ENCODE measurements at places on chromosomes 4 and X. TPM values are rescaled to one million over a fixed set of nuclear protein-coding genes. Genes with fewer than 3 reads are reported as not detected.
A peak's percentile ranks its signal among the peaks of the same experiment; 100 is the strongest.

DAPP1 gene
- total RNA-seq = 35.8 TPM

HGFAC gene
- total RNA-seq = not detected

GRIA3 gene
- total RNA-seq = not detected

RAP2C gene
- 47.1 TPM for total RNA-seq

ADGRG4 gene
- total RNA-seq = not detected

FAM114A1 gene
- 0.33 TPM for total RNA-seq

MGAT4D gene
- total RNA-seq = not detected

GRCh38 chr4:3130826-3131225 lies 56.3 kb downstream of the HTT start:
- no peak overlapping the region for H3K27ac ChIP-seq
- peaks cover 66% of the 10 kb centered on the region for H3K36me3 ChIP-seq
- no peak for DNase-seq
- H3K4me1 ChIP-seq = peaks cover 6% of the 10 kb centered on the region

DNA sequence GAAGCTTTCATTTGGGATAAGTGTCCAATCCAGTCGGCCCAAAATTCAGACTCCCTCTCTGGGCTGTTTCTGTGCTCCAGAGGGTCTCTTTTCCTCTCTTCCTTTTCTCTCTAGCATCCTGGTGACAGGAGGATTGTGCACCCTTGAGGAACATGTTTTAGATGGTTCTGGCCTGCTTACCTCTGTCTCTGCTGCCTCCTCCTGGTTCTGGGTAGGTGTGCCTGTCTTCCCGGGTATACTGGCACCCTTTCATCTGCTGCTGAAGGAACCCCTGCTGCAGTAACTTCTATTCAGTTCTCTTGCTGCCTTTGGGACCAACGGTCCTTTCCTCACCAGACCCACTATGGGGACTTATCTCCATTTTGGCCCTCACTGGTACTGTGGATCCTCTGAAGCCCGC lies 53.2 kb downstream of the HMGB2 start:
- DNase-seq = no peak
- no peak overlapping the region for H3K27ac ChIP-seq
- no peak overlapping the region for H3K4me3 ChIP-seq
- H3K36me3 ChIP-seq = no peaks in the 10 kb centered on the region

DNA sequence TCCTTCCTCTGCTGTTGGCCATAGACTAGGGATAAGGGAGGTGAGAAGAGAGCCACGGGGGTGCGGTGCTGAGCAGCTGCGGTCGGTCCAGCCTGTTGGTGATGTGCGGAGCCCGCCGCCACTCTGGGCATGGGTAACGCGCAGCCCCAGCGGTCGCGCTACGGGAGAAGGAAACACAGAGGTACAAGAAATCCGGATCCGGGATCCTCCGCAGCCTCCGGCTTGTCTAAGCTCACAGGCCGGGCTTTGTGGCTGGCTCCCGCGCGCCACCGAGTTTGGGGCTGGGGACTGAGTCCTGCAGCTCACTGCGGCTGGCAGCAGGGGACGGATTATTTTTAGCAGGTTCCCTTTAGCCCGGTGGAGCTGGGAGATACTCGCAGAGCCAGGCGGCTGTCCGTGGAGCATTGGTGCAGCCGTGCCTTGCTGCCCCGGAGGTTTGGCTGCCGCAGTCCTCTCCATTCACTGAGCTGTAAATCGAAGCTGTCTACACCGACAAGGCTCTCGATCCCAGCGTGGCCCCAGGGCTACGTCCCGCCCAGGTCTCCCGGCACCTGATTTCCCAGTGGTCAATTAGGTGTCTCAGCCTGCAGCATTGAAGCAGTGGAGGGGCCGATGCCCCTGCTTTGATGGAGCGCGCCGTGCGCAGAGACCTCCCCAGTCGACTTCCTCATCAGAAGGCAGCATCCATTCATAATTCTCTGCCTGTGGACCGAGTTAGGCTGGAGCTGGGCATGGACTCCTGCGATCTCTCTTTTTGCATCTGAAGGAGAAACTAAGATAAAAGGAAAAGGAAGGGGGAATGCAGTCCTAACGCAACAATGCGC lies 81.9 kb upstream of the SCML1 start:
- peak overlapping the region; percentile 68 for H3K4me3 ChIP-seq
- H3K27ac ChIP-seq = peak overlapping the region; percentile 59
- DNase-seq = peak; percentile 20
- peaks cover 7% of the 10 kb centered on the region for H3K27me3 ChIP-seq
- peaks cover 28% of the 10 kb centered on the region for H3K4me1 ChIP-seq

GRCh38 chr4:163731071-163731470 lies 236.6 kb downstream of the TMA16 start:
- H3K27ac ChIP-seq = no peak overlapping the region
- H3K36me3 ChIP-seq = no peaks in the 10 kb centered on the region
- DNase-seq = no peak
- no peak overlapping the region for H3K4me3 ChIP-seq

GRCh38 chr4:104163820-104164219 lies 330.9 kb downstream of the CXXC4 start:
- H3K27ac ChIP-seq = no peak overlapping the region
- H3K4me1 ChIP-seq = no peaks in the 10 kb centered on the region
- no peaks in the 10 kb centered on the region for H3K36me3 ChIP-seq

- no peaks in the 10 kb centered on the region for H3K36me3 ChIP-seq
- H3K4me3 ChIP-seq = no peak overlapping the region
- H3K27me3 ChIP-seq = no peaks in the 10 kb centered on the region
- no peak overlapping the region for H3K27ac ChIP-seq
- DNase-seq = no peak
- no peaks in the 10 kb centered on the region for H3K4me1 ChIP-seq
Measured at GRCh38 chr4:30295652-30296051, 424.5 kb upstream of the PCDH7 start.

- H3K27ac ChIP-seq = no peak overlapping the region
- H3K4me3 ChIP-seq = no peak overlapping the region
- no peaks in the 10 kb centered on the region for H3K36me3 ChIP-seq
- no peaks in the 10 kb centered on the region for H3K4me1 ChIP-seq
Measured at GRCh38 chrX:17242470-17242869, 132.5 kb upstream of the NHS start.

GRCh38 chr4:37452952-37453280 lies 208.4 kb downstream of the NWD2 start:
- peaks cover 19% of the 10 kb centered on the region for H3K4me1 ChIP-seq
- peak; percentile 46 for DNase-seq
- H3K27ac ChIP-seq = no peak overlapping the region
- H3K4me3 ChIP-seq = no peak overlapping the region
- no peaks in the 10 kb centered on the region for H3K36me3 ChIP-seq
- H3K27me3 ChIP-seq = peaks cover 58% of the 10 kb centered on the region

- peaks cover 4% of the 10 kb centered on the region for H3K36me3 ChIP-seq
- H3K4me1 ChIP-seq = peaks cover 24% of the 10 kb centered on the region
- H3K27ac ChIP-seq = no peak overlapping the region
- DNase-seq = no peak
Measured at GRCh38 chr4:36332782-36333131, 51.3 kb downstream of the DTHD1 start.

- no peaks in the 10 kb centered on the region for H3K36me3 ChIP-seq
- H3K4me1 ChIP-seq = no peaks in the 10 kb centered on the region
- H3K27me3 ChIP-seq = no peaks in the 10 kb centered on the region
- no peak overlapping the region for H3K27ac ChIP-seq
Measured at GRCh38 chrX:118189628-118190027, 73.0 kb upstream of the KLHL13 start.

DNA sequence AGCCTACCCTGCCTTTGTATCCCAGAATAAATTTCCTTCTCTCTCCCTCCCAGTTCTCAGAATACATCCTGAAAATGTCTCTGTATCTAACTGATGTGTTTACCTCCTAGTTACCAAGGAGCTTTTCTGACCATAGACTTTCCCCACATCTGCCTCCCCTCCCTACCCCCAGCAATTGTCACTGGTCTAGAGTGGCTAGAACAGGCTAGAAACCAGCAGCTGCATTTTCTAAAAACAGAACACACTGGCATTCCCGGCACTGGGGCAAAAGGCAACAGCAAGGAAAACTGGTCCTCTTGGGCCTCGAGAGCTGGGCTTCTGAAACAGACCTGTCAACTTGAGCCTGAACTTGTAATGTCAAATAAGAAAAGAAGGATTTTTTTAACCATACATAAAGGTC lies 16.4 kb downstream of the TASL start:
- H3K27ac ChIP-seq = no peak overlapping the region
- H3K36me3 ChIP-seq = peaks cover 43% of the 10 kb centered on the region
- no peak for DNase-seq
- no peaks in the 10 kb centered on the region for H3K27me3 ChIP-seq
- H3K4me1 ChIP-seq = no peaks in the 10 kb centered on the region
